ENCODE measurements at places on chromosomes 2 and 18.
A peak's percentile ranks its signal among the peaks of the same experiment; 100 is the strongest.

- no peaks in the 10 kb centered on the region for H3K27me3 ChIP-seq
- H3K4me3 ChIP-seq = no peak overlapping the region
- no peak overlapping the region for H3K27ac ChIP-seq
- no peak for DNase-seq
Measured at GRCh38 chr18:63570721-63571120, 16.4 kb upstream of the SERPINB13 start.

GRCh38 chr2:187434342-187434785 lies 13.7 kb downstream of the CALCRL start:
- H3K4me3 ChIP-seq = no peak overlapping the region
- no peak overlapping the region for H3K27ac ChIP-seq
- no peak for DNase-seq
- H3K27me3 ChIP-seq = no peaks in the 10 kb centered on the region
- no peaks in the 10 kb centered on the region for H3K4me1 ChIP-seq
- no peaks in the 10 kb centered on the region for H3K36me3 ChIP-seq

GRCh38 chr18:10217211-10217610 lies 237.2 kb upstream of the APCDD1 start:
- no peak for DNase-seq
- H3K27ac ChIP-seq = no peak overlapping the region
- H3K4me1 ChIP-seq = no peaks in the 10 kb centered on the region
- H3K36me3 ChIP-seq = no peaks in the 10 kb centered on the region
- no peak overlapping the region for H3K4me3 ChIP-seq
- no peaks in the 10 kb centered on the region for H3K27me3 ChIP-seq

- DNase-seq = no peak
- H3K36me3 ChIP-seq = no peaks in the 10 kb centered on the region
- H3K4me1 ChIP-seq = no peaks in the 10 kb centered on the region
- H3K27ac ChIP-seq = no peak overlapping the region
- H3K27me3 ChIP-seq = no peaks in the 10 kb centered on the region
- H3K4me3 ChIP-seq = no peak overlapping the region
Measured at GRCh38 chr2:221563270-221563985, 8.7 kb downstream of the EPHA4 start.

GRCh38 chr2:236843161-236843968 lies 242.3 kb upstream of the COPS8 start:
- DNase-seq = no peak
- H3K27ac ChIP-seq = no peak overlapping the region
- no peaks in the 10 kb centered on the region for H3K4me1 ChIP-seq
- H3K36me3 ChIP-seq = no peaks in the 10 kb centered on the region
- no peak overlapping the region for H3K4me3 ChIP-seq

DNA sequence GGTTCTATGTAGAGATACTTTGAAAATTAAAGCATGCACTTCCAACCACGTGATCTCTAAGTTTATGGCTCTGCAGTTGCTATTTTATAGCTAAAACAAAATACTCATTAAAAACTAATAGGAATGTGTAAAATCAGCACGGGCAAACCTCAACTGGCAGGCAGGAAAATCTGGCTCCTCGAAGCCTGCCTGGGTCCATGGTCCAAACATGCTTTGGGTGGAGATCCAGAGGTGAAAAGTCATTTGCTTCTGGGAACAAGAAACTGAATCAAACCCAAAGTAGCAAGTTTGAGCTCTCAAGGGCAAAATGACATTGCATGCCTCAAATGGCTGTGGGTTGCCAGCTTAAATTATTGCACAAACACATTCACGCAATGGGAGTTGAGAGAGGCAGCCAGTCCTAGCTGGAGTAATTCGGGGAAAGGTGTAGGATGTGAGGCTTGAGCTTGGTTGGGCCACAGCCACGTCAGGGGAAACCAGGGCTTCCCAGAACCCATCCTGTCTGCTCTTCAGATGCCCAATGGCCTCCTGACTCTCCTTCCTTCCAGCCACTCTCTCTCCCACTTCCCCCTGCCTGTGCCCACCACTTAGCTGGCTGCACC lies 75.2 kb upstream of the LCLAT1 start:
- H3K27ac ChIP-seq = no peak overlapping the region
- H3K4me3 ChIP-seq = no peak overlapping the region
- no peaks in the 10 kb centered on the region for H3K4me1 ChIP-seq
- no peaks in the 10 kb centered on the region for H3K36me3 ChIP-seq

GRCh38 chr2:202025816-202026215 lies 7.8 kb upstream of the FZD7 start:
- no peak for DNase-seq
- H3K4me3 ChIP-seq = no peak overlapping the region
- no peak overlapping the region for H3K27ac ChIP-seq
- H3K36me3 ChIP-seq = no peaks in the 10 kb centered on the region
- no peaks in the 10 kb centered on the region for H3K4me1 ChIP-seq
- H3K27me3 ChIP-seq = no peaks in the 10 kb centered on the region

DNA sequence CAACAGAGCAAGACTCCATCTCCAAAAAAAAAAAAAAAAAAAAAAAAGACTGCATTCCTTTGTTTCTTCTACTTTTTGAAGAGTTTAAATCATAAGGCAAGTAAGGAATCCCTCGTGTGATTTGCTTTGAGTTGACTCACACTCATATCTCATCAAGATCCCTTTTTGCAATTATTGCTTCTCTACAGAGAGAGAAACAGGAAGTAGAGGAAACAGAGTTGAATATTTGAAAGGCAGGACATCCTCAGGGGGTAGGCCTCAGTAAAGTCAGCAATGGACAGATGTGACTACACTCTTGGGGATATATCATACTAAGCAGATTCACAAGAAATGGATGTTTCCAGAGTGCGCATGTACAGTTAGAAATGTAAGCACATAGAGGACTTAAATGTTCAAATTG lies 11.2 kb upstream of the EFR3B start:
- no peak overlapping the region for H3K4me3 ChIP-seq
- H3K27ac ChIP-seq = no peak overlapping the region
- no peaks in the 10 kb centered on the region for H3K36me3 ChIP-seq
- no peaks in the 10 kb centered on the region for H3K27me3 ChIP-seq

DNA sequence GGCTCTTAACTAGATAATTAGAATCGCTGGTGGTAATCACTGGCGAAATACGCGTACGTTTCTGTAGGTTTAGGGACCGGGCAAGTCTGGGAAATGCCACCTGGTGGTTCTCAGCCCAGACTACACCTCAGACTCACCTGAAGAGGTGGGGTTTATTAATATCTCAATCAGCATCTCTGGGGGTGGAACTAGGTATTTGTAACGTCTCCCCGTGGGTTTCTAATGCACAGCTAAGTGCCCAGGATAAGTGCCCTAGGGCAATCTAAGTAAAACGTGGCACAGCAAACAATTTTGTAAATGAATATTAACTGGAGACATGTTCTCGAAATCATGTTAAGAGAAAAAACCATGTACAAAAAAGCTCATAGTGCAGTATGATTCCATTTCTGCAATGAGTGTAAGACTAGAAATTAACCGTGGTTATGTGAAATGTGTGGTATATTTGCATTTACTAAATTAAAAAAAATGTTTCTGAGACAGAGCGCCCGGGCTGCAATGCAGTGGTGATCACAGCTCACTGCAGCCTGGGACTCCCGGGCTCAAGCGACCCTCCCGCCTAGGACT lies 760 bp upstream of the CNOT11 start:
- DNase-seq = peak; percentile 57
- no peaks in the 10 kb centered on the region for H3K36me3 ChIP-seq
- peak overlapping the region; percentile 89 for H3K4me3 ChIP-seq
- no peaks in the 10 kb centered on the region for H3K27me3 ChIP-seq

DNA sequence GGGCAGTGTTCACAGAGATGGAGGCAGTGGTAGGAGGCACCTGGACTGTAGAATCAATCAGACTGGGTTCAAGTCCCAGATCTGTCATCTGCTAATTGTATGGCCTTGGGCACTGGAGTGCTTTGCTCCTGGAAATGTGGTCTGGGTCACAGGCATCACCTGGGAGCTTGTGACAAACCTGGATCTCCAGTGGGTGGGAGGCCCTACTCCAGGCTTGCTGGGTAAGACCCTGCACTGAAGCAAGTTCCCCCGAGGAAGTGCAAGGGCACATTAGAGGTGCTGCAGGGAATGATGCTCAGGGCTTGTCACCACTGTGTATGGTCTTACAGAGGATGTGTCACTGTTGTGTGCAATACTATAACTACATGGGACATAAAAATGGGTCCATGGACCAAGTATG lies 220.5 kb upstream of the ID2 start:
- no peak for DNase-seq
- H3K27me3 ChIP-seq = no peaks in the 10 kb centered on the region
- no peaks in the 10 kb centered on the region for H3K36me3 ChIP-seq
- H3K4me3 ChIP-seq = no peak overlapping the region
- peaks cover 12% of the 10 kb centered on the region for H3K4me1 ChIP-seq
- H3K27ac ChIP-seq = no peak overlapping the region

DNA sequence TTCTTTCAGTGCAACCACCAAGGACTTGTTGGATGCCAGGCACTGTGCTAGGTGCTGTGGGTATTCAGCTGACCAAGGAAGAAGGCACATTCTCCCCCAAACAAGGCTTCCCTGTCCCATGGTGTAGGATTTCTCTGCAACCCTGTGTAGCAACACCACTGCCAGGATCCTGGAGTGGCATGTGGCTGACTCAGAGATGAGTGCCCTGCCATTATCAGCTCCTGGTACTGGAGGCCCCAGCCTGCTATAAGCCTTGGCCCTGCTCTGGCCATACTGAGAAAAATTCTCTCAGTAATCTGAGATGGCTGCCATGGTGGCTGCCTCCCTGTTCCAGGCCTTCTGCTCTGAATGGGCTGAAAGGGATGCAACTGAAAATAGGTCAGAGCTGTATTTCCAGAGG lies 4.3 kb downstream of the SMYD5 start:
- DNase-seq = no peak
- H3K27me3 ChIP-seq = no peaks in the 10 kb centered on the region
- peaks cover 17% of the 10 kb centered on the region for H3K4me1 ChIP-seq
- H3K4me3 ChIP-seq = no peak overlapping the region
- no peaks in the 10 kb centered on the region for H3K36me3 ChIP-seq

DNA sequence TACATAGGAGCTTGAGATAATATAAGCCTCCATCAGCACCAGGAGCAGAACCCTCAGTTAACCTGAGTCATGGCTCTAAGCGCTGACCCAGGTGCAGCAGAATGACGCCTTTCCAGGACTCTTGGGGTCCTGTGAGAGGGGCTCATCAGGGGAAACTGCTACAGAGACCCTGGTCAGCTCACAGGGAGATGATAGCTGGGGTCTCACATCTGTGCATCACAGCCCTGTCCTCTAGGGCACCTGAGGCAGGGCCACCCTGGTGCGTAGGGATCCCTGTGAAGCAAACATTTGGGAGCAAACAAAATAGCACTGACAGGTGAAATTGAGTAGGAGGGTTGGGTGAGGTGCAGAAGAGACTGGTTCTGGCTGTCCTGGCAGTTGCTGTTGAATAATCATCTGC lies 219.2 kb downstream of the SH3RF3 start:
- H3K27me3 ChIP-seq = no peaks in the 10 kb centered on the region
- H3K4me3 ChIP-seq = no peak overlapping the region
- no peak for DNase-seq
- H3K27ac ChIP-seq = no peak overlapping the region
- H3K36me3 ChIP-seq = no peaks in the 10 kb centered on the region

- no peaks in the 10 kb centered on the region for H3K27me3 ChIP-seq
- no peak for DNase-seq
- no peaks in the 10 kb centered on the region for H3K36me3 ChIP-seq
Measured at GRCh38 chr2:221200184-221200839, 371.8 kb downstream of the EPHA4 start.

DNA sequence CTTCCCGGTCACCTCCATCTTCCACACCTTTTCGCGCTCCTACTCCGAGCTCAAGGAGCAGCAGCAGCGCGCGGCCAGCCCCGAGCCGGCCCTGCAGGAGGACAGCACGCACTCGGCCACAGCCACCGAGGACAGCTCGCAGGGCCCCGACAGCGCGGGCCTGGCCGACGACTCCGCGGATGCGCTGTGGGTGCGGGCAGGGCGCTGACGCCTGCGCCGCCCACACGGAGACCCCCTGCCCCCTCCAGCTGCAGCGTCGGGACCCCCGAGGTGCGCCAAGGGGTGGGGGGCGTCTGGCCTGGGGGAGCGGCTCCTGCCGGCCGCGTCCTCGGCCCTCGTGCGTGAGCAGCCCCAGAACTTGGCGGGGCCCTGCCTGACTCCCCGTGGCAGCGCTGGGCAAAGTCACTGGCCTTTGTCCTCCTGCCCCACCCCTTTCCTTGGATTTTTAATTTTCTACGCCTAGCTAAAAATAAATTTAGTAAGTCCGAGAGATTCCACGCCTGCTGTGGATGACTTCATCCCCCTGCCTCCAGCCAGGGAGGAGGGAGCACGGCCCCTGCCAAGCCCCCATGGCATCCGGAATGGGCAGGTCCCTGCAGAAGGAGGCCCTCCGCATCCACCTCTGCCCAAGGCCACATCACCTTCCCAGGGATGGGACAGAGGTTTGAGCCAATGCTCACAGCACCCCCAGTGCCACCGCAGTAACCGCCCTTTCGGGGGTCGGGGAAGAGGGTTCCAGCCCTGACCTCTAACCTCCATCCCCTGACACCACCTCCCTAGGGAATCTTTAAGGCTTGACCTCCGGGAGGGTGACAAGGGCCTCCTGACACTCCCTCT lies 51.6 kb downstream of the SLC66A2 start:
- H3K36me3 ChIP-seq = peaks cover 24% of the 10 kb centered on the region
- H3K27me3 ChIP-seq = no peaks in the 10 kb centered on the region
- no peak overlapping the region for H3K4me3 ChIP-seq
- H3K4me1 ChIP-seq = no peaks in the 10 kb centered on the region
- H3K27ac ChIP-seq = no peak overlapping the region
- peak; percentile 42 for DNase-seq

DNA sequence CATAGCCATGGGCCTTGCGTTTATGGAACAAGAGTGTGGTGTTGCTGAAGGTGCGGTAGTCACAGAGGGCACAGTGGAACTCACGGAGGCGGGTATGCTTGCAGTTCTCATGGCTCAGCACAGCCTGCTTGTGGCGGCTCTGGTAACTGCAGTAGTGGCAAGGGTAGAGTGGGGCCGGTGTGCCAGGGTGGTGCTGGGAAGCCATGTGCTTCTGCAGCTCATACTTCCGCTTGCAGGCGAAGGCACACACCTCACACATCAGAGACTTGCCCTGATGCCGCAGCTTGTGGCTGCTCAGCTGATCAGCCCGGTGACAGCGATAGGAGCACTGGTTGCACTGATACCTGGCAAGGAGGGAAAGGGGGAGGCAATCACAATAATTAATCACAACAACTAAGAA lies 14.7 kb downstream of the ZNF142 start:
- no peak overlapping the region for H3K4me3 ChIP-seq
- peaks cover 88% of the 10 kb centered on the region for H3K36me3 ChIP-seq
- H3K27me3 ChIP-seq = no peaks in the 10 kb centered on the region
- no peaks in the 10 kb centered on the region for H3K4me1 ChIP-seq

- no peaks in the 10 kb centered on the region for H3K4me1 ChIP-seq
- H3K27ac ChIP-seq = no peak overlapping the region
- no peak overlapping the region for H3K4me3 ChIP-seq
- no peaks in the 10 kb centered on the region for H3K27me3 ChIP-seq
- no peak for DNase-seq
Measured at GRCh38 chr2:54285451-54285850, 29.4 kb upstream of the TSPYL6 start.

Data from Peyer's patch (tissue), 4 donors.